ENCODE measurements at places on chromosomes 5 and 9.

DNA sequence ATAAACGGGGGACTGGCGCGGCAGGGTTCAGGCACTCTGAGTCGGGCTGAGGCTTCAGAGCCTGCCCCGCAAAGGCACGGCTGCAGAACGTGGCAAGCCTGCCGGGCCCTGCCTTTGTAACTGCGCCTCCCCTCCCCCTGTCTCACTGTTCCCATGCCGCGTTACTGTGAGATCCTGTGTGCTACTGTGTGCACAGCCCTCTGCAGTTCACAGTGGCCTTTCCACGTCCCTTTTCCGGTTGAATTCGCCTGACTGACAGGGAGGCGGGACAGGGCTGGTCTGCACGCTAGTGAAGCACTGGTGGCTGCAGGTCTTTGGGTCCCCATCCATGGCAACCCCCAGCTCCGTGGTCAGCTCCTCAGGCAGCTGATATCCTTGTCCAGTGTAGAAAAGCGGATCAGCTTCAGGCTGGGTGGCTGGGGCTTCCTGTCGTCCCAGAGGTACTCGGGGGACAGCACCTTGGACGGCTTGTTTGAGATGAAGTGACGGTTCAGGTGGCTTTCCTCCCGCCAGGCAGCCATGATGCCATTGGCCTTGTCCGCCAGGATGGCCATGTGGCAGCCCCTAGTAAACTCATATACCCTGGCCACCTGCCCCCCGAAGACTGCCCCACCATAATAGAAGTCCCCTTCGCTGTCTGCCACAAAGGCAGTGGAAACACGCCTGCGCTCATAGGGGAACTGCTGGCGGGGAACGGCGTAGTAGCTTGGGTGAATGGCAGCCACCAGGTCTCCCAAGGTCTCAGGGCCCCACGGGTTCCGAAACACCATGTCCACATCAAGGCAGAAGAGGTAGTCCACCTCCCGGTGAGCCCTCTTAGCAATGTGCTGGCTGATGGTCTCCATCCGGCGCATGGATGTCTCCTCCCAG is 10.3 kb downstream of the GBGT1 start:
- no peak for DNase-seq

GRCh38 chr9:126465977-126466376 is 139.3 kb downstream of the MVB12B start:
- no peak for DNase-seq

DNA sequence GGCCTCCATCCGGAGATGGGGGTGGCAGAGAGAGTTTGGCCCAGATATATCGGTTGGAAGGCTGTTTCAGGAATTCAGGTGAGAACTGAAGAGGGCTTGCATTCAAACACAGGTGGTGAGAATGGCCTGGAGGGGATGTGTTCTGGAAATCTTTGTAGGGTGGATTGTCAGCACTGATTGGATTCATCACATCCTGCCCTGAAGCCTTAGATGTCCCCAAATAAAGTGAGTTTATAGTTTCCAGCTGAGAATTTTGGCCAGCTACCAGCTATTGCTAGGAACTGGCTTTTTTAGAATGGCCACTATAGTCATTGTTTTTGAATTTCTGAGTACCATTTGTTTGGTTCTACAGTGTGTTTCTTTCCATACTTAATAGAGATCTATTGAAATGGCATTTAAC is 46.1 kb upstream of the ANKH start:
- DNase-seq = no peak

GRCh38 chr9:136316896-136317676 is 10.3 kb upstream of the GPSM1 start:
- no peak for DNase-seq

DNA sequence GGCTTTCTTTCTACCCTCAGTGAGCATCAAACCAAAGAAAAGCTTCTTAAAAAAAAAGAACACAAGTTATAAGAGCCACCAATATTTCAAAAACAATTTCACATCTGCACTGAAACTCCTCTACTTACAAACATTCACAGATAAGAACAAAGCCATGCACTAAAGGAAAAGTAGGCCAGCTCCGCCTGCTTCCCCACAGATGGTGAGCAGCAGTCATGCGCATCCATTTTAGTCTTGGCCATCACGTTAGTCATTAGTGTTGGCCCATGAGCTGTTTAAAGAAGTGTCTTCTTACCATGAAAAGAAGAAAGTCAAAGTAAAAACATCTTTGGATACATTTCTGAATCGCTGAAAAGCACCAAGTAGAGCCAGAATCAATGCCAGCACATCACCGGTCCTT is 40.0 kb upstream of the SMIM23 start:
- DNase-seq = no peak

DNA sequence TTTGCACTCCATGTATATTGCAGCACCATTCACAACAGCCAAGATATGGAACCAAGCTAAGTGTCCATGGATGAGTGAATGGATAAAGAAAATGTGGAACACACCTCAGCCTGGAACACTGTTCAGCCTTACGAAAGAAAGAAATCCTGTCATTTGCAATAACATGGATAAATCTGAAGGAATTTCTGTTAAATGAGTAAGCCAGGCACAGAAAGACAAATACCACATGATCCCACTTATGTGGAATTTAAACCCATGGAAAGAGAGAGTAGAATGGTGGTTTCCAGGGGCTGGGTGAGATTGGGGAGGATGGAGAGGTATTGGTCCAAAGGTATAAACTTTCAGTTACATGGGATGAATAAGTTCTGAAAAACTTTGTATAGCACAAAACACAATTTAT is 228.9 kb upstream of the CD180 start:
- no peak for DNase-seq

DNA sequence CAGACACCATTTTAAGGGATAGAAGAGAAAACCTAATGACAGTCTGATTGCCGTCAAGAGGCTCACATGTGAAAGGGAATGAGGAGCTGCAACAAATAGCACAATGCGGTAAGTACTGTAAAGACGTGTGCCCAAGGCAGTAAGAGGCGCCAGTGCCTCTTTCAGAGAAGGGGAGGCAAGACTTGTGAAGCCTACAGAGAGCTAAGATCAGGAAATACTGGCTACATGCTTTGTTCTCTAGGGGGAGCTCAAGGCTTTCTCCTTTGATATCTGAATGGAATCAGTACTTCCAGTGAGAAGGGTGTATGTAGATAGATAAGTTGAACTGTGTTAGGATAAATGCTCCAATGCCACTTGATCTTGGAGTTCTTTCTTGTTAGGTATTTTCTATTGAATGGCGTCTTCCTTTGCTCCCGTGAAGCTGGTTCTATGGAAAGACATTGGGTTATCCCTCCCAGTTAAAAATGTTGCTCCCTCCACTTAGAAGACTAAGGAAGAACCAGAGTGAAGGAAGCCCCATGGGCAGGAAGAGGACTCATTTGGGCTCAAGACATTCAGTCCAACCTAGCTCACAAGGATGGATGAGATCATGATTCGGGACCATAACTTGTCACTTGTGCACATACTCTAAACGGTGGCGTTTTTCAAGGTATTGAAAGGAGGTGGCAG is 23.5 kb upstream of the ALDOB start:
- peak; percentile 56 for DNase-seq

DNA sequence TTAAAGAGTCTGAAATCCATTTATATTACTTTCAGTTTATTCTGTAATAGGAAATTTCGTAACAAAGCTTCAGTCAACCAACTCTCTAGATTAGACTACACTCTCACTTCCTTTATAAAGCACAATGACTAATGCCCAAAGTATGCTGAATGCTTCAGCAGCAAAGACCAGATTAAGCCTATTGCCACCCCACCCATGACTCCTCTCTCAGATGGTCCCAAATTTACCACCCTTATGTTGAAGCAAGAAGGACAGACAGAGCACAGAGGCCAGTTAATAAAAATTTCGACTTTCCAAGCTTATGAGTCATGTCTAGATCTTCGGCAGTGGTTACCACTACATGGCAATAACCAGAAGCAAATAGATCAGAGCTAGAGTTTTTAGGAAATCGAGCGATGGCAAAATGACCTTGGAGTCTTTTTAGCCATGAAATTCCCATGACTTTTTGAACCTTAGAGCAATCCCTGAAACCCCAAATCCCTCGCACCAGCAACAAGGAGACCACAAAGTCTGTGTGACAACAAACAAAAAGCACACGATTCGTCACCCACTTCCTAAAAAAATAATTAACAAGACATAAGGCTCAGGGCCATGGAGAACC is 287.8 kb upstream of the RASA1 start:
- DNase-seq = peak; percentile 19

DNA sequence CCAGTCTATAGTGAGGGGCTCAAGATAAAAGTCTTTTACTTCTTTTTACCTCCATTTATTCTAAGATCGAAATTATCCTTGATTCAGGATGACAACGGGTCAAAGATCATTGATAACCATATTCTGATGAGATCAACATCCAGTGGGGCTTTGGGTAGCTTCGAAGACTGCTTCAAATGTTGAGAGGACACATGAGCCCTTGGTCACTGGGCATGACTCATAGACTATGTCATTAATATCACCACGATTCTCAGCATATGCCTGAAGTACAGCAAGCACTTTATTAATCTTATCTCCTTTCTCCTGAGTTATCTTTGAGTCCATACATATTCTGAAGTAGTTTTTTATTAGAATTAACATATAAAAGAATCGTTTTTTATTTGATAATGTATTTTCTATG is 117.1 kb upstream of the DAB2 start:
- peak; percentile 18 for DNase-seq

DNA sequence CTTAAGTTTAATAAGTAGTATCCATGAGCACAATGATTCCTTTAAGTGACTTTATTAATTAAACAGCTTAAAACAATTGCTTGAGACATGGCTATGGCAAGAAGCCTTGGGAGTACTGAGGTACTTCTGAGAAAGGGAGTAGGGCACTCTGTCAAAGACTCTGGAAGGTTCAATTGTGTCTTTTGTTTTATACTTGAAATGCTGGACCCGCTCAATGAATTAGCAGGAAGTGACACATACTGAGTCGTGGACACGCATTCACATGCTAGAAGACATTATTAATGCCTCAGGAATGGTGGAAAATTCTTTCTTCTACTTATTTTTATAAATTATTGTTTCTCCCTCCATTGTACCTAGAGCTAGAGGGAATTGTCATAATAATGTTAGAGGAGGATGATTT is 347.3 kb upstream of the ZNF608 start:
- DNase-seq = peak; percentile 42

- DNase-seq = peak; percentile 48
These were observed 74.2 kb downstream of the SHB start for GRCh38 chr9:37994639-37995347.

DNA sequence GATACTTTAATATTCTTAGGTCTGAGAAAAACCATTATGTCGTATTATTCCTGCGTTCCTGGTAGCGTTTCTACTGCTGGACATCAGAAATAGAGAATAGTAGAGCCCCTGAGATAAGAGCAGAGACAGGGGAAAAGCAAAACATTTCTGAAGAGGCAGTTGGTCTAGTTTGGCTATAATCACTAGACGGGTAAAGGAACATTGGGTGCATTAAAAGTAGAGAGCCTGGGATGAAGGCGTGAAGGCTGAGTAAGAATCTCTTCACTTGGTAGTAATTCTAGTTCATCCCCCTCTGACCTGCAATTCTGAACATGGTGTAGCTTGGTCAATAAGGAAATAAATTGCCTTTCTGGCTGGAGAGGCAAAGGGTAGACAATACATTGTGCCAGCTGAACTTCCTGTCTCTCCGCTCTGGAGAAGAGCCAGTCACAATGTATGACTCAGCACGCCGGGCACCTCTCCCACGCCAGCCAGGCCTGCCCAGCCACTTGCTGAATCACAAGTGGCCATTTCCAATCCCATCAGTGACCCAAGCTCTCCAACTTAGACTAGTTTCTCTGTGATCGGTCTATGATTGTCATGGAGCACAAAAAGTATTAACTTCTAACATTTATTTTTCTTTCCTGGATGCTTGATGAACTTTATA is 75.4 kb downstream of the STK32A start:
- peak; percentile 57 for DNase-seq

DNA sequence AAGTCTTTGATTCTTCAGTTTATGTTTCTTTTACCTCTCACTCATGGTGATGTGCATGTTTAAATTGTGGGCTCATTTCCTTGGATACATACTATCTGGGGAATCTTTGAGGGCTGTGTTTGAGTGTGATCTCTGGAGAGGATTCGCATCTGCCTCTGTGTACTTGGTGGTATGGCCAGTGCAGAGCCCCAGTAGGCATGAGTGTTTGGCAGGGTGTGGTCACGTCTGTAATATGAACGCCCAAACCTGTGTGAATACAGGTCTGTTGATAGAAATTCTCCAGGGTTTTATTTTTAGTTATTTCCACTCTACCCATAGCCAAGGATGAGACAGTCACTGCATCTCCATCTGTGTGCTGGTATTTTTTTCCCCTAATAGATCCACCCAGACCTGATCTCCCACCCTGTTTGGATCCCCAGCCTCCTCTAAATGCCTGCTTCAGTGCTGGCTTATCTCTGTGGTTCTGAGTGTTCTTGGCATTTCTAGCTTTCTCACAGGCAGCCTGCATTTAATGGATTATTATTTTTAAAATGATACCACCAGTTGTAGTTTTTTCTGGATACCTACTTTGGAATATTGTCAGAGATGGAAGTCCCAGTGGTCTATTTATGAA is 37.5 kb downstream of the TJP2 start:
- DNase-seq = no peak

DNA sequence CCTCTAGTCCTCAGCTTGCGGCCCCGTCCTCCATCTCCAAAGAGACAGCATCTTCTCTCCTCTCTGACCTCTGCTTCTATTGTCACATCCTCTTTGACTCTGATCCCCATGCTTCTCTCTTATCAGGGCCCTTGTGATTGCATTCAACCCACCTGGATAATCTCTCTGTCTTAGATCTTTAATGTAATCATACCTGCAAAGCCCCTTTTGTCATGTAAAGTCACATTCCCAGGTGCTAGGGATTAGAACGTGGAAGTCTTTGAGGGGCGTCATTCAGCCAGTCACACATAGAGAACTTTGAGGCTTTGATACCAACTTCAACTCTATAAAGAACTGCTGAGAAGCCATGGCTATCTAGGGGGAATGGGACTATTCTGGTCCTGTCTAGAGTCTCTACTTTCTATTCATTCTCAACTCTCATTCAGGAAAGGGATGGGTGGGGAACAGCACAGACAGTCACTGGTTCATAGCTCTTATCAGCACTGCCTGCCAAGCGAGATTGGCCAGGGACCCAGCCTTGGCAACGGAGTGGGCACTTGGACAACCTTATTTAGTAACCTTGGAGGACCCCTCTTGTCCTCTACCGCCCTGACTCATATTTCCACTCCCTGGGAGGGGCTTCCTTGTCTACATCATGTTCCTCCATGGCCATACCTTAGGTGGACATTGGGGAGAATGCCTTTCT is 29.0 kb downstream of the TAS2R1 start:
- DNase-seq = no peak

DNA sequence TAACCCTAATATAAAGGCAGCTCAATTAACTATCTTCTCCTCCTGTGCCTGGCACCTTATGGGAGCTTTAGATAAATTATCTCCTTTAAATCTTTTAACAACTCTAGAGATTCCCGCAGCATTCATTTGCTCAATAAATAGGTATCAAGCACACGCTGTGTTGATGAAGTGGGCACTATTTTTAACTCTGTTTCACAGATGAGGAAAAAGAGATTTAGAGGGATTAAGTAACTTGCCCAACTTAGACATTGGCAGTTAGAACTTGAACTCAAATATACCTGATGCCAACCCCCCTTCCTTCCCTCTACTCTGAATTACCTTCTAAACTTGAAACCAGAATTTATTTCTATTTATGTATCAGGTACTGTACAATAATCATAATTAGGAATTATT is 112.4 kb downstream of the SH3TC2 start:
- DNase-seq = no peak
